Iris pigment epithelial cell (primary cell): ENCODE measurements at places on chromosomes 7 and 10.

GRCh38 chr10:109920016-109920415, 3.3 kb downstream of the XPNPEP1 start:
- DNase-seq = no peak

DNA sequence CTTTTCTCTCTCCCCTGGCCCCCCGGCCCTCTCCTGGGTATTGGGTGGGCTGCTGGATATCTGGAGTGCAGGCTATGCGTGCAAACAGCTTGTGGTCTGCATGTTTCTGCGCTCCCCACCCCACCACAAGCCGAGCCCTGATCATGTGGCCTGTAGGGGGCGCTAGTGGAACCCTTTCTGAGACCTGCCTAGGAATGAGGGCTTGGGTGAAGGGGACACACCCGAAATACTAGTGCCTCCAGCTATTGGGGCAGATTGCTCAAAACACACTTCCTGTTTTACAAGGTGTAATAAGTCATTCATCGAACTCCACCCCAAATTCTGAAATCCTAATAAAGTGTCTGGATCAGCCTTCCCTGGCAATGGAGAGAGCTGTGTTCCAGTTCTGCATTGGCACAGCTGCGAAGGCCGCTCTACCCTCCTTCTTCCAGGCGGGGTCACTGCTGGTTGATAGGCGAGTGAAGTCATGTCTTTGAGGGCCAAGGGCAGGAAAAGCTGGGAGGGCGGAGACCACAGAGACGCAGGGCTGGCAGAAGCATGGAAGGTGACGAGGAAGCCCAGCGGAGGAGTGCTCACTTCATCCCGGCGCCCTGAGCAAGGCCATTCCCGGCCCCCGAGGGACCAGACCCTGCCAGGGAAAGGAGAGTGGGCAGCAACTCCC, 19.8 kb upstream of the PRRT4 start:
- DNase-seq = no peak

DNA sequence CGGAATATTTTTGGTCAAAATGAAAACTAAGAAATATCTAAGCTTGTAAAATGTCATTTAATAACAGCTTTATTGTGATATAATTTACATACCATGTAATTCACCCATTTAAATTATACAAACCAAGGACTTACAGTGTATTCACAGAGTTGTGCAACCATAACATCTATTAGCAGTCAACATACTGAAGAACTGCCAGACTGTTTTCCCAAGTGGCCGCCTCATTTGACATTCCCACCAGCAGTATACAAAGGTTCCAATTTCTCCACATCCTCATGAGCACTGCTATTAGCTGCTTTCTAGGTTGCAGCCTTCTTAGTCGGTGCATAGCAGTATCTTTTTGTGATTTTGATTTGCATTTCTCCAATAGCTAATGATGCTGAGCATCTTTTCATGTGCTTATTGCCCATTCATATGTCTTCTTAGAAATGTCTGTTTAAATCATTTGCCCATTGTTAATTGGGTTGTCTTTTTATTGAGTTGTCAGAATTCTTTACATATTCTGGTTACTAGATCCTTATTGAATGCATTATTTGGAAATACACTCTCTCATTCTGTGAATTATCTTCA, 153.0 kb upstream of the FGFR2 start:
- no peak for DNase-seq

- no peak for DNase-seq
Observed at GRCh38 chr10:6204063-6204340, 1.3 kb downstream of the PFKFB3 start.

GRCh38 chr7:131895541-131896164, 339.2 kb upstream of the PODXL start:
- peak; percentile 73 for DNase-seq
